ENCODE measurements at places on chromosomes 2 and 18.

DNA sequence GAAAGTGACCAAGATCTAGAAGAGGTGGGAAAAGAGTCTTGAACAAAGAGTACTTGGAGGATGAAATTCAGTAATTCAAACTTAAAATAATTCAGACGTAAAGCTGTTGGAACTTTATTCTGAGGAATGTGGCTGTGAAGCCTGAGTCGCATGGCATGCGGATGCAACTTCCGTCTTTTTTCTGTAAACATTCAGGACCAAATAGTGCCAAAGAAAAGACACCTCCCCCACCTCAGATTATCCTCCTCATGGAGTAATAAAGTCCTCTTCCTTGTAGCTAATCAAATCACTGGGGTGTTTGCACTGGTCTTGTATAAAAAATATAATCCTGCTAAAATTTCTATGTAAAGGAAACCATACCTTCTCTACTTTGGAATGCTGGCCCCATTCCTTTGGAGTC lies 790.4 kb downstream of the TSN start:
- DNase-seq: no peak

DNA sequence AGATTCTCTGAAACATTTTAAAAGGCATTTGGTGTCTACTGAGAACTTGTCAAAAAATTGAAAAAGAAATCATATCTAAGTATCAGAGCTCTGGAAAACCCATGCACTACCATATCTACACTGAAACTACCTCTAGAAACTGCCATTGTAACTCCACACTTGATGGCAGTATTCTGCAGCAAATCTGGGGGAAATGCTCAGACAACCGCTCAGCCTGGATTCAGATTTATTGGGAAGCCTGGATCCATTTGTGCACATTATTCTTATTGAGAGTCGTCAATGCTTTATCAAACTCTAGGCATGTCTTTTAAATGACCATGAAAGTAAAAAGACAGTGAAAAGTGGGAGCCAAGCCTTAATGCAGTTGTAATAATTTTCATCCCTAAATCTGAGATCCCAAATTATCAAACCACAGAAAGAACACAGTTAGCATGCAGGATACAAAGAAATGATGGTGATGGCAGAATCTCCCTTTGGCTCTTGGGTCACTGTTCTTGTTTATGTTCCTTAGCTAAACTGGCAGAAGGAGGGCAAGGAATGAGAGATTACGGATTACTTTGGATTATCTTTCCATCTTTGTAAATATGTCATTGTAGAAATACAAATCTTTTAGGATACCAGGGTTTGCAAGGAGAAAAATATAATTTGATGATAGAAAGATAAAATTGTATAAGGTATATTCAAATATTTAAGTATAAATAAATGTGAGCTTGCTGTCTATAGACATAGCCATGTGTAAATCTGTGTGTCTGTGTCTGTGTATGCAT lies 512.1 kb upstream of the SYT4 start:
- peak; percentile 41 for DNase-seq

- no peak for DNase-seq
These were observed 360.2 kb downstream of the SETBP1 start for GRCh38 chr18:45040879-45041278.

DNA sequence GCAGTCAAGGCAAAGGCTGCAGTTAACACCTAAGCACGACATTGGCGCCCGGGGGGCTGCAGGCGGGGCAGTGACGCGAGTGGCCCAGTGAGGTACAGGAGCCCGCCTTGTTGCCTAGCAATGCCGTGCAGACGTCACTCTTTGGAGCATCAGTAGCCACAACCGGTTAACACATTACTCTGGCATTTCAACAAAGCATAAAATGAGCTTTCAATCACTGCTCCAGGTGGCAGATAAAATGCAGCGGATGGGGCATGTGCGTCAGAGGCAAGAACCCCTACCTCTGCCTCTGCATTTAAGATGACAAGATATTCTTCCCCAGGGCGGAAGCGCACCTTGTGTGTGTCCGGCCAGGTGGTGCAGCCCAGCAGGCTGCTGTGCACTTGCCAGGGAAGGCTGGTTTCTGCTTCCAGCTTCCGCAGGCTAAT lies 139.4 kb downstream of the MTCL1 start:
- DNase-seq: no peak

GRCh38 chr2:6806604-6807003 lies 59.1 kb downstream of the CMPK2 start:
- DNase-seq: no peak

- no peak for DNase-seq
These were observed 42.5 kb upstream of the LCLAT1 start for GRCh38 chr2:30404319-30405259.

DNA sequence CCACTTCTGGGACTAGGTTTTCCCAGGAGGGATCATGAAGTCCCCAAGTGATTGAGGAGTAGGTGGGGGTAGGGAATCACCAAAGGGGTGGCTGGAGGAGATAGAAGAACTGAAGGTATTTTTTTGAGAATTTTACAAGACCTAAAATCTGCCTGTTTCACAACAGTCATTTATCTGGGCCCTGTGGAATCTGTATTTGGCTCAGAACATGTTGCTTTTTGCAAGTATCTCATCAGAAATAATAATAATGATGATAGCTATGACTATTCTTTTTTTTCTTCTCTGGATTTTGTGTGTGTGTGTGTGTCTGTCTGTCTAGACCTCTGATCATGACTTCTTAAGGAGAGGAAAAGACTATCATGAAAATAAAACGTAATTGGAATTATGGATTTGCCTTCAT lies 13.9 kb downstream of the STON1 start:
- no peak for DNase-seq

DNA sequence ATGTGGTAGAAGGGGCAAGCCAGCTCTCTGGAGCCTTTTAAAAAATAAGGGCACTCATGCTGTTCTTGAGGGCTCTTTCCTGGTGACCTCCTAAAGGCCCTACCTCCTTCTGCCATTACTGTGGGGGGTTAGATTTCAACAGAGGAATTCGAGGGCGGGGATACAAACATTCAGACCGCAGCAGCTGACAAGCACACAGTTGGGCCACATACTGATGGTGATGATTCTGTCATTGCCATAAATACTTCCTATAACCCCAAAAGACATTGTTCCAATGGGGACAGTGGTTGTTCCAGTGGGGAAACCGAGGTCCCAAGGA lies 67.0 kb downstream of the TSHZ1 start:
- no peak for DNase-seq

DNA sequence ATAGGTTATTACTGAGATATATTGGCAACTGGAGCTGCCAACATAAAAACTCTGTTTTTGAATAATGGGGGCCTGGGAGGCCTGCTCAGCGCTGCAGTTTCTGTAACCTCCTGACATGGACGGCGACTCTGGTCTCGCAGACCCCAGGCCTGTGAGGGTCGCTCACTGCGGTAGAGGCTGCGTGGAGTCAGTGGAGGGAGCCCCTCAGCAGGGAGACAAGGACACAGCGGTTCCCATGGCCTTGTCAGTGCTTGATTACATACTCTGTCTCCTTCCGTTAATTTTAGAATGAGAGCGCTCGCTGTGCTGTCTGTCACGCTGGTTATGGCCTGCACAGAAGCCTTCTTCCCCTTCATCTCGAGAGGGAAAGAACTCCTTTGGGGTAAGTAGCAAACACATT lies 858 bp downstream of the TPO start:
- DNase-seq: no peak

GRCh38 chr2:42030829-42031228 lies 17.0 kb upstream of the PKDCC start:
- no peak for DNase-seq

GRCh38 chr2:186195696-186196095 lies 290.4 kb upstream of the ZC3H15 start:
- no peak for DNase-seq

GRCh38 chr2:54284826-54285225 lies 28.8 kb upstream of the TSPYL6 start:
- DNase-seq: no peak

DNA sequence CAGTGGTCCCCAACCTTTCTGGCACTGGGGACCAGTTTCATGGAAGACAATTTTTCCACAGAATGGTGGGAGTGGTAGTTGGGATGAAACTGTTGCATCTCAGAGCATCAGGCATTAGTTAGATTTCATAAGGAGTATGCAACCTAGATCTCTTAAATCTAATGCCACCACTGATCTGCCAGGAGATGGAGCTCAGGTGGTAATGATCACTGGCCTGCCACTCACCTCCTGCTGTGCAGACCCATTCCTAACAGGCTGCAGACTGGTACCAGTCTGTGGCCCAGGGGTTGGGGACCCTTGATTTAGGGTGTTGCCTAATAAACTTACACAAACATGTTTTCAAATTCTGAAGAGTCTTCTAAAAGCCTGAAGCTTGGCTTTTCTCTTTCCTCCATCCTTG lies 261.3 kb downstream of the CDH19 start:
- no peak for DNase-seq

DNA sequence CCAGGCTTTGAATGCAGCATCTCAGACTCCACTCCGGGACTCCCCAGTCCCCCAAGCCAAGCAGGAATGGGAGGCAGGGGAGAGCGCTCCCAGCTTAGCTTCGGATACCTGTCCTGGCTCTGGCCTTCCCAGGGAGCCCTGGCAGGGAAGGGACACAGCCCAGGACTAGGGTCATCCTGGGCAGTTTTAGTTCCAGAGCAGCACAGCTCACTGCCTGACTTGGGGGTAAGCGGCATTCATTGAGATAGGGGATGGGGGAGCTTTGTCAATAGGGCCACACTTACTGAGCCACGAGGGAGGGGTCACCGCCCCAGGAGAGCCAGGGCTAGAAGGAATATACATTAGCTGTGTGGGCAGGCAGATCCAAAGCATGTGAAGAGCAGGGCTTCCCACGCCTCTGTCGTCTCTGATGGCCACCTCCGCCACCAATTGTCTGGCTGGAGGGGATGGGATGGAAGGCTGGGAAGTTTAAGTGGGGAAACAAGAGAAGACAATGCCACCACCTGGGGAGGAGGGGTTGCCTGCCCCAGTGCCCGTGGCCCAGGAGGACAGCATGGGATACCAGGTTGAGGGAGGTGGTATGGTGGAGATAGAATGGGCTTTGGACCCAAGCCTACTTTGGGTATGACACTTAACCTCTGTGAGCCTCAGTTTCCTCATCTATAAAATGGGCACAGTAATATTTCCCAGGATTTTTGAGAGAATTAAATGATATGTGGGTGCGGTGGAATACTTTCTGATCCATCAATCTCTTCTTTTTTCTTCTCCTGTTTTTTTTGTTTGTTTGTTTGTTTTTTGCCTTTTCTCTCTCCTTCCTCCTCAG lies 40.2 kb downstream of the SCTR start:
- no peak for DNase-seq

DNA sequence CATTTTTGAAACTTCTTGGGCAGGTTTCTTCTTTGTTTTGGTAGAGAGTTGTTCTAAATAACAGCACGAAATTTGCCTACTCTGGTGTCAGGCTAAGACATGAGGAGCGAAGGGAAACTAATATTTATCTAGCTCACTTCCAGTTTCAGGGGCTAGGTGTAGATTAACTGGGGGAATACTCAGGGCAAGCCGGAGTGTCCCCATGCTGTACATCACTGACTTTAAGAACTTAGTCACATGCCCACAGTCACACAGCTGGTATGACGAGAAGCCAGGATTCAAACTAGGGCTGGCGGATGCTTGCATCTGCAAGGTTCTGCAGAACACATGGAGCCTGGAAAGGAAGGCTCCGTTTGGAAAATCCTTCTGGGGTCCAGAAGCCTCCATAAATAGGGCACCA lies 133.3 kb downstream of the ALPK2 start:
- no peak for DNase-seq

DNA sequence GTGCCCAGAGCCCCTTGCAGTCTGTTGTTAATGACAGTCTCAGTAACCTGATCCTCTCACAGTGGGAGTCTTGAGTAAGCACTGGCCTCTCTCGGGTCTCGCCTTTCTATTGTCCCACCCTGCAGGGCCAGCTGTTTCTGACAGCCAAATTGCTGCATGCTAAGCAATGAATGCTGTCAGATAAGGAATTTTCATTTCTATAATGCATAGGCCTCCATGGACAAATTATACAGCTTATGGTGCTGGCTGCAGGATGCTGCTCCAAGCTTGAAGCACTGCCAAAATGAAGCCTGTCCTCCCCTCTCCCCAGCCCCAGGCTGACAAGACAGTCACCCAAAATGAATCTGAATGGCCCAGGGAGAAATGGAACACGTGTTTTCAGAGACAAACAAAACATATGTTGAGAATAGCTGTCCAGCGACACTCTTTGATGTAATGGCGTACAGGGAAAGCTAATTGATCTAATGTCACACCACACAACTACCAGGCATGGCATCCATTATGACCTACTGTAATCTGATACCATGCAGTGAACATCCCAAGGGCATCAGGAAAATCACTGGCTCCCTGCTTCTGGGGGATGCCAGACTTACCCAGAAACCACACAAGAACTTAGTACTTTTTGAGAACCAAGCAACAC lies 36.8 kb downstream of the ACVR1 start:
- peak; percentile 87 for DNase-seq

GRCh38 chr2:231198291-231199173 lies at the start of gene ARMC9:
ARMC9 (plus strand) TSS chr2:231198631; CDS start chr2:231206239, 7,608 bp downstream.
- DNase-seq: peak; percentile 77

DNA sequence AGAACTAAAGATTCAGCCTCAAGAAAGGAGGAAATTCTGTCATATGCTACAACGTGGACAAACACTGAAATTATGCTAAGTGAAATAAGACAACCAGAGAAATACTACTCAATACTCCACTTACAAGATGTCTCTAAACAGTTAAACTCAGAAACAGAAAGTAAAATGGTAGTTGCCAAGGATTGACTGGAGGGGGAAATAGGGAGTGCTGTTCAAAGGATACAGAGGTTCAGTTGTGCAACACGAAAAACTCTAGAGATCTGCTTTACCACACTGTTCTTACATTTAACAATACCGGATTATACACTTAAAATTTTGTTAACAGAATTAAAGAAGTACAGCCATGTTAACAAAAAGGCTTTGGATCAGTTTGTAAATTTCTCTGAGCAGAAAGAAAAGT lies 39.8 kb upstream of the C2orf15 start:
- DNase-seq: peak; percentile 23

- DNase-seq: no peak
These were observed 100.5 kb downstream of the SOS1 start for GRCh38 chr2:39020383-39020782.

- DNase-seq: no peak
These were observed 57.1 kb downstream of the FBLN7 start for GRCh38 chr2:112195167-112195766.

DNA sequence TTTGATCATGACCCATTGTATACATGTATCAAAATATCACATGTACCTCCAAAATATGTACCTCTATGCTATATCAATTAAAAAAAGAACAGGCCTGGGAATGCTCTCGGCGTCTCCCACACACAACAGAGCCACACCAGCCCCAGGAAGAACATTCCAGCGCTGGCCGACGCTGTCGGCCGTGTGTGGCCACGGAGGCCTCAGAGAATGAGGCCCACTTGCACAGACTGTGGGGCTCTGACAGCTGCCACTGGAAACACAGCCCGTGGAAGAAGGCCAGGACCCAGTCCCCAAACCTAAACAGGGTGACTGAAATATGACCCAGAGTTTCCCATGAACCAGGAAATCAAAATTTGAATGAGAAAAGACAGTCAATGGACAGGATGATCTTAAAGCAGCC lies 69.7 kb downstream of the EIPR1 start:
- no peak for DNase-seq

Data from mesenchymal stem cell (in vitro differentiated cells and primary cell).